ENCODE measurements at places on chromosomes 5 and 9.

GRCh38 chr9:32406046-32406445 lies 21.6 kb downstream of the ACO1 start:
- no peak for DNase-seq

- no peak for DNase-seq
These were observed 39.5 kb upstream of the PSD2 start for GRCh38 chr5:139755892-139756671.

DNA sequence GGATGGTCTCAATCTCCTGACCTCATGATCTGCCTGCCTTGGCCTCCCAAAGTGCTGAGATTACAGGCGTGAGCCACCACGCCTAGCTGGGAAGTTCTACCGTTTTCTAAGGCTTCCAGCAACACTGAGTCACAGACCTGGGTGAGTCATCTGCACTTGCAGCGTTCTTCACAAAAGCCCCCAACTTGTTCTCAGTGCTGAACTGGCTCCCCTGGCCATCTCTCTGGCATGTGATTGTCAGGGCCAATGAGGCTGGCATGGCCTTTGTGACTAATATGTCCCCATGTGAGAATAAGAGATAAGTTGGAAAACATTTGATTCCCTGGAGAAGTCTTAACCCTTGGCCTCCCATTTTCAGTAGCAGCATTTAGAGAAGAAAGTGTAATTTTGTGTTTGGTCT lies 124.4 kb downstream of the WDR41 start:
- peak; percentile 54 for DNase-seq

DNA sequence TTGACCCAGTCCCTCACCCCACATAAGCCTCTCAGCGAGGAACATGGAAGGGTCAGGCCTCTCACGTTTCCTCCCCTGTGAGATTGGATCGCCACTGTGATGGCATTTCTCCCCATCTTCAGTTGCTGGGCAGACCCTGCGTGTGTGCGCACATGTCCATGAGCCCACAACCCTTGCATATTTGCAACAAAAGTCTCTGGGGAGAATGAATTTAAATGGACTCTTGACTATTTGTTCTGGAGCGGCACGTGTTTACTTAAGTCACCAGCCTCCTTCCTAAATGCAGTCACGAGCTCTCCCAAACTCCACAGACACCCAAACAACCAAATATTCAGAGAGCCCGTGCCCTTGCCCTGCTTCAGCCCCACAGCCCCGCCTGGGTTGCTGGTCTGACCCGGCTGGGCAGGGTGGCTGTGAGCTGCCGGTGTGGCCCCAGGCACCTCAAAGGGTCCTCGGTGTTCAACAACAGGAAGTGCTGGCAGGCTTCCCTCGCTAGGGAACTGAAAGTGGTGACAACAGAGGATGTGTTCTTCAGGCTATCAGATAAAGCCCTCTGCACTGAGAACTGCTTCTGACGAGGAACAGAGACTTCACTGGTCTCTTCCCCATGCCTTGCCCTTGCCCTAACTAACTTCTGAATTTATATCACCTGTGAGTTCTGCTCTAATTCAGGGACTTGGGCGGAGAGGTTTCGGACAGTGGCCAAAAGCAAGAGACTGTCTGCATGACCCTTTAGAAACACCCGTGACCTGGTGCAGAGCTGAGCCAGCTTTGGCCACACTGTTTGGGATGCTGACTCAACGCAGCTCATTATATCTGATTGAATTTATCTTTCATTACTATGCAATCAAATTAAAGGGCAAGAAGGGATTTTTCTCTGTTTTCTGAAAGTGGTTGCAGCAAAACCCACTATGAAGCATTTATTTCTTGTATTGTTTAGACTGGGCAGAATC lies 19.2 kb upstream of the CD180 start:
- peak; percentile 73 for DNase-seq

- DNase-seq = no peak
These were observed 58.1 kb downstream of the PIP5K1B start for GRCh38 chr9:68763104-68763503.

DNA sequence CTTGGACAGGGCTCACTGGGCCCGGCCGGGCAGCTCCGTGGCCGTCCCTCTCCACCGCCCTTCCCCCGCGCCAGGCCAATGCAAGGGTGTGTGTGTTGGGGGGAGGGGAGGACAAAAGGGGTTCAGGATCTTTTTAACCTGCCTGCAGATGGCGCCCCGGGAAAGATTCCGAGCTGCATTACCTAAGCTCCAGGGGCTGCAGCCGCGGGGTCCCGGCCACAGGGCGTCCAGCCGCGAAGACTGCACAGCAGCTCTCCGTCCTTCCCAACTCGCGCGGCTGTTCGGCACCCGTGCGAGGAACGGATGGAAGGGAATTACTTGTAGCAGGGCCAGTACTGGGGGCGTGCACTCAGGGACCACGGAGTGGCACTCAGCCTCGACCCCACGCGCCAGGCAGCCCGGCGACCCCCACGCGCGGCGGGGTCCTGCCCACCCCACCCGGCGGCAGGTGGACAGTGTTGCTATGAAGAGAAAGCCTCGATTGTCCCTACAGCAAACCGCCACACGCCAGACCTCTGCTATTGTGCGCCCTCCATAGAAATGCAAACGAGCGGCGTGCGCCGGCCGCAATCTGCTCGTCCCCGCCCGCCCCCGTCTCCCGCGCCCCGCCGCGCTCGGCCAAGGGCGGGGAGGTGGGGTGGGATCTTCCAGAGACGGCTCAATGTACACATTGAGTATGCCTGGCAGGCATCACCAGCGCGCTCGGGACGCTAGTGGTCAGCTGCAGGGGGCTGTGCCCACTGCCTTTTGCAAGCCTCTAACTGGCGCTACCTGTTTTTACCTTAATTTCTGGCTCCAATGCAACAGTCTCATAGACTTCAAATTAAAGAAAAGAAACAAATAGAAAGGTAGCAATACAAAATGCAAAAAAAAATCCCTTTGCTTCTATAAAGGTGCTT lies 796 bp upstream of the GADD45G start:
- peak; percentile 68 for DNase-seq

DNA sequence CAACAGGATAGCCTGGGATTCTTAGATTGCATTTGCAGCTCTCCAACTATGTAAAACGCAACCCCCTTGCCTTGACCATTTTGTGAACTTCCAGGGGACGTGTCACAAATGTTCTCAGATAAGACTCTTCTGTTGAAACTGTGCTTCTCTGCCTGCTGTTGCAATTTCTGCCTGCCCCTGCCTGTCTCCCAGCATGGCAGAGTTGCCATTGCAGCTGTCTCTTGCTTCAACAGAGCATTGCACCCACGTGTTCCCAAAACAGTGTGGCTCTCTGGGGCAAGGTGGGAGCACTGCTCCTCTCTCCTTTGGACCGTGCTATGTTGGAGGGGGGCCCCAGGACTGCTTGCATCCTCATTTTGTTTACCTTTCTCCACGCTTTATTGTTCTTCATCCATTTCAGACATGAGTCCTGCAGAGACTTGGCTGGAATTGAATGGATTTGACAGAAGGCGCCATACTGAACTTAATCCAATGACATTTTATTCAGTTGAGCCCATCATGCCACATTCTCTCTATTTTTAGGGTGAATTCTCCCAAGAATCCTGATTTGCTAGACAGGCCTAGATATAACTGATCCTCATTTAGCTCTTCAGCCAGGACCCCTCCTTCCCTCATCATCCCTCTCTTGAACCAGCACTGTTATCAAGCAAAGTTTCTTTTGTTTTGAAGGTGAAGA lies 90.7 kb downstream of the MAT2B start:
- no peak for DNase-seq

DNA sequence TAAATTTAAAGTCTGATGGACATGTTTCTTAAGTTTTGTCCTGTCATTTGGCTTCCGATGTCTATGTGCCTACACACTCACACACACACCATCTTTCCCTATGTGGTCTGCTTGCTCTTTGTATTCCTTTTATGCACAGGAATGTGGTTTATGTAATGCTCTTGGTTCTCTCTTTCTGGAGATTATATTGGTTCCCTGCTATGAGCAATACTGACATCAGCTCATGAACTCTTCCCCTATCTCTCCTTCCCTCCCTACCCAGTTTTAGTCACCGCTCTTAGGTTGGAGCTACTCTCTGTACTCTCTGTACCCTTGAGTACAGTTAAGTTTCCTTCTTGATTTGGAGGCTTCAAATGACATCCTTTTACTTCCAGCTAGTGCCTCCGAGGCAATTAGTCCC lies 77.9 kb upstream of the MVB12B start:
- no peak for DNase-seq

GRCh38 chr9:133048595-133048994 lies 13.2 kb upstream of the CEL start:
- DNase-seq = no peak

DNA sequence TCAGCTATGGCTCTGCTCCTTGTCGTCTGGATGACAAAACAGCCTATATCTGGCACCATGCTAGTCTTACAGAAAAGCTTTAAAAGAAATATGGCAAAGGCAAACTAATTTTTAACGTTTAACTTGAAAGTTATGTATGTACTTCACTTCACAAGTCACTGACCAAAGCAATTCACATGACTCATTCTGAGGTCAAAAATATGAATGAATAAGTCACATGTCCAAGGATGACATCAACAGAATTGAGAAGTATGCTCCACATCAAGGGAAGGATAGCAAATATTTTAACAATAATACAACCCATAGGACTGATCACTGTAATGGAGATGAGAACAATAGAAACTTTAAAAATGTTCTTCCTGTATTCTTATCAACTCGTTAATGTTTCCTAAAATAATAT lies 1072.6 kb upstream of the NUDT12 start:
- no peak for DNase-seq

- no peak for DNase-seq
These were observed 2.3 kb upstream of the OTP start for GRCh38 chr5:77640589-77641396.

DNA sequence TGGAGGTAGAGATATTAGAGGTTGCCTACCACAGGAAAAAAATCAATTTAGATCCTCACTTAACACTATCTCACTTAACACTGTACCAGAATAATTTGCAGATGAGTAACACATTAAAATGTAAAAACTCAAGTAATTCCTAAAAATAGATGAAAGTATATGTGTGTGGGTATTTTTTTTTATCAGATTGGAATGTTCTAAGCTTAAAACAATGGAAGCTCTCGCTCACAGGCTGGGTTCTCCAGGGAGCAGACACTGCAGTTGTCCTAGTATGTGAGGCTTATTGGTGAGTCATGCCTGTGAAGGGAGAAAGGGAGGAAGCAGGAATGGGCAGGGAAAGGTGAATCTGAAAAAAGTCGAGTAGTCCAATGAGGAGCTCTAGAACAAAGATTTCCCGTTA lies 181.3 kb upstream of the ZNF608 start:
- DNase-seq = no peak

DNA sequence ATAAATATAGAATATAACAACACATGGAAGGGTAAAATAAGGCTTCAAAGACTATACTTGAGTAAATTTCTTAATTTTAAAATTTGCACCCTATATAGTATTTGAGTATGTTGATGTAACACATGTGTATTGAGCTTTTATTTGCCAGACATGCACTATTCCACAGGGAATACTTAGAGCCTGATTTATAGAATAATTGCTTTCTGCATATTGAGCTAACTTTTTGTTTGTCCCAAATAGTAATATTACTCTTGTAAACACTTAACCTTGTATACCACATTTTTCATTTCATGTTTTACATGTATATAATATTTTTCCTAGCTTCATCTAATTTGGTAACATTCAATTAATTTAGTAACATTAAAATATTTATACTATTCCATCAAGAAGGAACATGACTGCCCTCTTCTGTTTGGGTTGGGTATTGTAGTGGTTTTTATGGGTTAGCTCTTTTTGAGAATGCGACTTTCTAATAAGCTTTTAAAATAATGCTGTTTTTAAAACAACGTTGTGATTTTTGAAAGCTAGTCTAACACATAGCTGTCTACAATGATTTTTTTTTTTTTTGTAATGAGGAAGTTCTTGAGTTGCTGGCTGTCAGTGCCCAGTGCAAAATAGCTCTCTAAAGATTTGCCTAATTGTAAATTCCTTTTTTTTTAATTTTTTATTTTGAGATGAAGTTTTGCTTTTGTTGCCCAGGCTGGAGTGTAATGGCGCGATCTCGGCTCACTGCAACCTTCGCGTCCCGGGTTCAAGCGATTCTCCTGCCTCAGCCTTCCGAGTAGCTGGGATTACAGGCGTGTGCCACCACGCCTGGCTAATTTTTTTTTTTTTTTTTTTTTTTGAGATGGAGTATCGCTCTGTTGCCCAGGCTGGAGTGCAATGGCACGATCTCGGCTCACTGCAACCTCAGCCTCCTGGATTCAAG lies 4.8 kb downstream of the SUB1 start:
- no peak for DNase-seq

- no peak for DNase-seq
These were observed 585.3 kb upstream of the KLF4 start for GRCh38 chr9:108074900-108075299.

DNA sequence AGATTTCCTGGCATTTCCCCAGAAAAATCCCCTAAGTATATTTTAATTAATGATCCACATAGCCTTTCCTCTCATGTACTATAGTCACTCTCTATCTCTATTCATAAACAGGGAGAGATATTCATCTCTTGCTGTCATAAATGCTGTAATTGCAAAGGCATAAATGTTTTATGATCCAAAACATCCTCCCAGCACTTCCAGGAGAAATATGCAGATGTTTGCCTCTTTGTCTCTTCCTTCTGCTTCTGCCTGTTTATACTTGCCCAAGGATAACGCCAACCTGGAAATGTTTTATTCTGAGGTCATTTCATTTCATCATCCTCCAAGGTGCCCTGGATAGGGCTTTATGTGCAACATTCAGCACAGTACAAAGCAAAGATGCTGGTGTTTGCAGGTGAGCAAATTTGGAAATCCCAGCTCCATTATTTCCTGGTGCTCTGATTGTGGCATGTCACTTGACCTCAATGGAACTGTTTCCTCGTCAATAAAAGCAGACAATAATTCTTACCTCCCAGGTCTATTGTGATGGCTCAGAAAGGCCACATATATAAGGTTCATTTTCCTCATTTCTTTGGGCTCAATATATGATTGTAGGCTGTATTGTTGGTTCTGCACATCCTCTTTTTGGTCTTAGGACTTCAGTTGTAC lies 6.9 kb downstream of the TNFSF15 start:
- no peak for DNase-seq

DNA sequence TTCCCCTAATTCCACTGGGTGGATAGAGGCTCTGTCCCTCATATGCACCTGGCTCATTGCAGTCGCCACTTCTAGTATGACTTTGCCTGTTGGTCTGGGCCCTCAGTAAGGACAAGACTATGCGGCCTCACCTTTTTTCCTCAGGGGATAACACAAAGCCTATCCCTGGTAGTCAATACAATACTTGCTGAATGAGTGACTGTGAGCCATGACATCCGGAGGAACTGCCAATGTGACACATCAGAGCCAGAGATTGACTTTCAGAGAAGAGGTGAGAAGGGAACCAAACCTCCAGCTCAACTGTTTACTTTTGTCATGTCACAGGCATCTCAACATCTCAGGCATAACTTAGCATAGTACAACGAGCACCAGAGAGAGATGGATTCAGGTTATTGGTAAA lies 371.3 kb downstream of the DMRT2 start:
- no peak for DNase-seq

GRCh38 chr5:17801595-17801994 lies 167.3 kb downstream of the TAF11L14 start:
- DNase-seq = no peak

DNA sequence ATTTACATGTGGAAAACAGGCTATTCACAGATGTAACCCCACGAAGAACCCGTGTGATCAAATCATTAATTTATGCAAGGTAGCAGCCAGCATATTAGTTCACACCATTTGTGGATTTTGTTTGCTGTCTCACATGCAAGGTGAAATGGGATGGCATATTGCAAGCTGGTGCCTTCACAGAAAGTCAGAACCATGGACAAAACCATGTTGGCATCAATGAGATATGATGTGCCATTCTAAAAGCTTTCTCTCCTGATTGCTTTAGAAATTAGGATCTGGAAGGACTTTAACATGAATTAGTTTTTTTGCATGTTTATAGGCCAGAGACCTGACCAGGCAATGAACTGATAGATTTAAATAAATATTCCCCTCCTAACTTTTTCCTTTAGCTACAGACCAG lies 129.3 kb downstream of the SEMA6A start:
- DNase-seq = no peak

Measured in stimulated activated CD8-positive, alpha-beta memory T cell treated with anti-CD3 and anti-CD28 coated beads, Interleukin-4, amount 100 ng/mL, for 48 hours (primary cell).